Aorta (tissue), 5 donors: ENCODE measurements at places on chromosomes 3 and 15. TPM values are rescaled to one million over a fixed set of nuclear protein-coding genes. Genes with fewer than 3 reads are reported as not detected.

GRCh38 chr3:60932170-60932569, 319.1 kb downstream of the FHIT start:
- no peak for DNase-seq
- H3K27me3 ChIP-seq = no peaks in the 10 kb centered on the region
- no peak overlapping the region for H3K4me3 ChIP-seq
- no peaks in the 10 kb centered on the region for H3K36me3 ChIP-seq
- H3K4me1 ChIP-seq = no peaks in the 10 kb centered on the region

GRCh38 chr3:53226142-53226840, 29.5 kb downstream of the TKT start:
- no peak overlapping the region for H3K27ac ChIP-seq
- H3K36me3 ChIP-seq = peaks cover 4% of the 10 kb centered on the region
- no peak for DNase-seq
- no peak overlapping the region for H3K4me3 ChIP-seq

- H3K4me3 ChIP-seq = no peak overlapping the region
- DNase-seq = peak; percentile 70
- no peaks in the 10 kb centered on the region for H3K27me3 ChIP-seq
- no peaks in the 10 kb centered on the region for H3K36me3 ChIP-seq
- H3K27ac ChIP-seq = no peak overlapping the region
- no peaks in the 10 kb centered on the region for H3K4me1 ChIP-seq
Observed at GRCh38 chr15:51759557-51760070, 8.2 kb downstream of the TMOD2 start.

DNA sequence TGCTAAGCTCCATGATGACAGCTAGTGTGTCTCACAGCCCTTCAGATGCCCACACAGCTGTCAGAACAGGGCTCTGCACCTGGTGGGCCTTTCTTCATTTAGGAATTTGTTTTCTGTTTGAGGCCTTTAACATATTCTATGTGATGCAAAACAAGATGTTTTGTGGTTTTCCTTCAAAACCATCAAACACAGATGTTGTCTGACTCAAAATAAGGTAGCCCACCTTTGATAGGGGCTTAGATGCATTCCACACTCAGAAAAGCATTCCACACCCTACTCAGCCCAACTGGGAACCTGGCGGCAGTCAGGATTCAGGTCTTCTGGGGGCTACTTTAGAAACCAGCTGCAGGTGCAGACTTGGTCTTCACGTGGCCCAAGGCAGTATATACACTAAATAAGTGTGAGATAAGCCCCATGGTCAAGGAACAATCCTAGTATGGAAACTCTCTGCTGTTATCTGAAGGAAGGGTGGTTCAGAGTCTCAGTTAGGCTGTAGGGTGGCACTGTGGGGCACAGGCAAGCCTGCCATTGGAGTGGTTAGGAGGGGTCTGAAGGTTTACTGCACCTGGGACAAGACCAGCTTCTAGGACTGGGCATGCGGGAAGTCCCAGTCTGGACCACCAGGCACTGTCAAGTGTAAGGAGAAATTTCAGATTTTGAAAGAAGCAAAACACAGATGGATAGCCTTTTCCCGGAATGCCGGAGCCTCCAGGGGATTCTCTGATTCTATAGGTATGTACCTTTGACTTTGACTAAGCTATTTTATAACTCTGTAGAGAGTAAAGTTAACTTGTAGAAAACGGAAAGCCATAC, 20.1 kb downstream of the LRRC2 start:
- no peaks in the 10 kb centered on the region for H3K4me1 ChIP-seq
- H3K36me3 ChIP-seq = no peaks in the 10 kb centered on the region
- no peak overlapping the region for H3K27ac ChIP-seq
- H3K27me3 ChIP-seq = no peaks in the 10 kb centered on the region
- no peak overlapping the region for H3K4me3 ChIP-seq
- DNase-seq = no peak

DNA sequence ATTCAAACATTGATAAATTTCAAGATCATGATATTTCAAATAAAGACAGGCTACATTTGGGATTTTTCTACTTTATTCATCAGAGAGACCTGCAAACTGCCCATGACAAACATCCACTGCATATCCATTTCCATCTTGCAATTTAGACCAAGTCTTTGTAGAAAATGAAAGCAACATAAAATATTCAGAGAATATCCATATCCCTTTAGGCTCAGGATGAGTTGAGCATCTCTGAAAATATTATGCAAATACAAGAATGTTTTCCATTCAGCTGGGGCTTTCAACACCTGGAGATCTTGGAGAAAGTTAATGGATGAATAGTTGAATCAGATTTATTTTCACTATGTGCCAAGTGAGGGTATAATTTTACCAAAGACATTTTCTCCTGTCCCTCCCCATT, 103.4 kb downstream of the TUSC7 start:
- no peak overlapping the region for H3K4me3 ChIP-seq
- H3K27ac ChIP-seq = no peak overlapping the region
- no peaks in the 10 kb centered on the region for H3K27me3 ChIP-seq

The FETUB gene
- not detected for total RNA-seq
